GM20000 (cell line): ENCODE measurements at places on chromosomes 5 and 9.

DNA sequence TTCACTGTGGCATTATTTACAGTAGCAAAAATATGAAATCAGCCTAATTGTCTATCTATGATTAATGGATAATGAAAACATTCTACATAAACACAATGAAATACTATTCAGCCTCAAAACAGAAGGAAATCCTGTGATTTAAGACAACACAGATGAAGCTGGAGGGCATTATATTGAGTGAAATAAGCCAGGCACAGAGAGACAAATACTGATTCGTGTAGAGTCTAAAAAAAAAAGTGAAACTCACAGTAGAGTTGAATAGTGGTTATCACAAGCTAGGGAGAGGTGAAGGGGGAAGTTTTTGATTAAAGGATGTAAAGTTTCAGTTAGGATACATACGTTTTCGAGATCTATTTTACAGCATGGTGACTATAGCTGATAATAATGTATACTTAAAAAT is 122.2 kb downstream of the ADAMTS6 start:
- no peak for DNase-seq

DNA sequence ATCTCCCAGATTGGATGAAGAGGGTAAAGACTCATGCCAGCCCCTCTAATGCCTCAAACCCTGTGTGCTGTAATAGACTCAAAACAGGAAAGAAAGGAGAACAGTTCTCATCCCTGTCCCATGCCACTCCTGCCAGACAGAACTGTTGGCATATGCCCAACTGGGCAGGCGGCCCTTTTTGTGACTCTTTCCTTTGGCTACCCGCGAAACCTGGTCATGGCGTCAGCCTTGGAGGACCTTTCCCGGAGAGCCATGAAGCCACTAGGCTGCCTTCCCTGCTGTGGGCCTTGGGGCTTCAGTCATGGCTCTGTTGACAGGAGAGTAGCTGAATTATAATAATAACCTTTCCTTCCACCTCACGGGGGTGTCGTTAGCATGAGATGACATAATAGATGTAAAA is 75.9 kb upstream of the SEMA6A start:
- DNase-seq: no peak

DNA sequence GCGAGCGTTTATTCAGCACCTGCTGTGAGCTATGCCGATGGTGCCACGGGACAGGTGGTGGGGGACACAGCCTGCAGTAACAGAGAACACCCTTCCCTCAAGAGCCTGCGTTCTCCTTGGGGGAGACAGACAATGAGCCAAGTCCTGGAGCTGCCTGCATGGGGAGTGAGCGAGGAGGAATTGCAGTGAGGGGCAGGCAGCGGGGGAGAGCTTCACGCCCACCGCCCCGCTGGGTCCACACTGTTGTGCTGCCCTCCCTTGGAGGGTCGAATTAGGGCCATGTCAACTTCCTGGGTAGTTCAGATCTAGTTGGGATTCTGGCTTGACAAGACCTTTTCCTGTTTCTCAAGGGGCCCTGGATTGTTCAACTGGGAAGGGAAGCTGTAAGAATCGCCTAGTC is 55.5 kb upstream of the N4BP3 start:
- no peak for DNase-seq

DNA sequence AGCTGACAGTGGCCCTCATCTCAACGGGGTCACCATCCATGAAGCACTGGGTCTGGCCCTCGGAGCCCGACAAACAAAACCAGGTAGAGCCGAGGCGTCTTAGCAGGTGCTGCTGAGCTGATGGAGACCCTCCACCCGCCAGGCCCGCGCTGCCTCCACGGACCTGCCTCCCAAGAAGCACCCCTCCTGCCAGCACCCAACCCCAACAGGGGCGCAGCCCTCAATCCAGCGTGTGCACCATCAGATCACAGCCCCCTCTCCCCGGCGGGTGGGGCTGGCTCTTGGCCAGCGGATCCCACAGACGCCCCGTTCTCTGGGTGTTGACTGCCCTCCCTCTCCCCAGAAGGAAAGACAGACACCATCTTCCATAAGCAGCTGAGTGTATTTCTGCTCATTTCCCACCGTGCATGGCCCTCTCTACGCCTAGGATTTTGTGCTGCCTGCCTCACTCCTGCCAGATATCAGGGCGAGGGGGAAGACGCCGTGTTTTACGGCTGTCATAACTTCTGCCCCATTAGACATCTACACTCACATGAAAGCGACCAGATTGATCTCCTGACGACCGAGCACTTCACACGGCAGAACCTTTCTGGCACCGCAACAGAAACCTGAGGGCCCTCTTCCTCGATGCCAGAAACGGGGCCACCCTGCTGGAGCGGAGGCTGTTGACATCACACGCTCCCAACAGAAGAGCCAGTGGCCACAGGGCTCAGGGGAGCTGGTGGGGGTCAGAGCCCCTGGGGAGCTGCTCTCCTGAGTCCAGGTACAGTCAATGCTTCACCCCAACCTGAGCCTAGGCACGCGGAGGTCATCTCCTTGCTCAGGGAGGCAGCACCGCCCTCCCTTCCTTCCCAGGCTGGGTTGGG is 12.4 kb downstream of the NACC2 start:
- DNase-seq: no peak

DNA sequence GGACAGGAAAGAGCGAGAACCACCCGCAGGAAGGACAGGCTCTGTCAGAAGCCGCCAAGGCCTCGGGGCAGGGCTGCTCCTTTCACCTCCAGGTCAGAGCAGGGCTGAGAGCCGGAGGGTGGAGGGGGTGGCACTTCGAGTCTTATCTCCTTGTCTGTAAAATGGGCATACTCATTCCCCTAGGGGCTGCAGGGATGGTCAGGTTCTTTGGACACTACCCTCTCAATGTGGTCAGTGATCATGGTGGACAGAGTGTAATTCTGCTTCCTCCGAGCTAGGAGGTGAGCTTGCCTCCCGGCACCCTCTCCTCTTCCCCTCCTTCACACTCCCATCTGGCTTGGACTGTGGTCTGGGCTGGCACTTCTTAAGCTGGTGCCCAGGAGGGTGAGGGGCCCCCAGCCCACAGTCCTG is 39.6 kb downstream of the RGS3 start:
- no peak for DNase-seq

DNA sequence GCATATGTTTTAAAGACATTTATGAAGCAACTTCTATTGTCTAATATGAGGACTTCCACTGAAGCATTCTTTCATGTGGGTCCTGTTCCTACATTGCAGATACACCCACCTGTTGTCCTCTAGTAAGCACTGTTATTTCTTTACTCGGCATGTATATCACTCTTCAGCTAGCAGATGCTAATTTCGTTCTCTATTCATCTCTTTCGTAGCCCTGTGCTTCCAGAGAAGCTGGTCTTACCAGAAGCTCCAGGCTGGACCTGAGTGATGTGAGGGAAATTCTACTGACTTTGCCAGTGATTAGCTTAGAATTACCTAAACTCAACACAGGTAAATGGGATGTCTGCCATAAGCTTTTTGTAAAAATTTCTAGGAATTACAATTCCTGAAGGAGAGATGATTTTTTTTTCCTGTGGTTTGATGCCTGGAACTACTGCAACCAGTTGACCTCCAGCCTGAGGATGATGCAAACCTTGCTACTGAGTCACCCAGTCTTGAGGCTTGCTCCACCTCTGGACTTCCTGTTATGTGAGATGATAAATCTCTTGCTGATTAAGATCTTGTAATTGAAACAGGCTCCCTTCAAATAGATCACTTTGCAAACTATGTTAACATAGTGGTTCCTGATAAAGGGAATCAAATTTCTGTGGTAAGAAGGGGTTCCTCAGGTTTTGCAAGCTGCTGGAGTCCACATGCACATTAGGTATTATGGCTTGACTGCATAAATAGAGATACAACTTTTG is 52.2 kb upstream of the SPINK5 start:
- DNase-seq: no peak

DNA sequence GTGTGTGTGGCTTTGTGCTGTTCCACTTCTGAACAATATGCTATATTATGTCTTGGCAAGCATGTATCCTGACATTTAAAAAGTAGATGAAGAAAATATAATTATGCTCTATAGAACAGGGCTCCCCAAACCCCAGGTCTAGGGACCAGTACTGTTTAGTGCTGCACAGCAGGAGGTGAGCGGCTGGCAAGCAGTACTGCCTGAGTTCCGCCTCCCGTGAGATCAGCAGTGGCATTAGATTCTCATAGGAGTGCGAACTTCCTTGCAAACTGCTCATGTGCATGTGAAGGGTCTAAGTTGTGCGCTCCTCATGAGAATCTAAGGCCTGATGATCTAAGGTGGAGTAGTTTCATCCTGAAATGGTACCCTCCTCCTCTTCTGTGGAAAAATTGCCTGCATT is 979.1 kb upstream of the CTNND2 start:
- no peak for DNase-seq

GRCh38 chr5:97163790-97164285 is 19.2 kb downstream of the RIOK2 start:
- no peak for DNase-seq

DNA sequence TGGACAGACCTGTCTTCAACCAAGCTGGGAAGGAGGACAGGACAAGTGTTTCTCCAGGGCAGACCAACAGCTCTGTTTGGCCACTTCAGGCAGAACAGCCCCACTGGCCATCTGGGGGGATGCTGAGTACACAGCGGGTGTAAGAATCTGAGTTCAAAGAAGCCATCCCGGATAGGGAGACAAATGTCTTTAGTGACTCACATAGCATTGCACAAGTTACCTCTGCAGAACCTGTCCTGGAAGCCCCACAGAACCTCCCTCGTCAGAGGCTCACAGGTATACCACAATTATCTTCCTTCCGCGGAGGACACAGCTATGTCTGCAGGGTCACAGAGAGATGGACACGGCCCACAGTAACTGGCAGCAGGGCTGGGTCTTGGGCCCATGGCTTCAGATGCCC is 2.0 kb downstream of the OR2V2 start:
- DNase-seq: no peak

- DNase-seq: no peak
Observed at GRCh38 chr9:121818841-121819427, 167.5 kb downstream of the DAB2IP start.

GRCh38 chr9:108444400-108445358 is 411.1 kb downstream of the ACTL7B start:
- DNase-seq: no peak
